Heart right ventricle (tissue), 16 donors: ENCODE measurements at places on chromosomes 7 and 10. TPM values are rescaled to one million over a fixed set of nuclear protein-coding genes. Genes with fewer than 3 reads are reported as not detected.

GRCh38 chr7:104983076-104983577, 30.9 kb upstream of the KMT2E start:
- no peak for DNase-seq

The C10orf88 gene
- 6.8 TPM for total RNA-seq

DNA sequence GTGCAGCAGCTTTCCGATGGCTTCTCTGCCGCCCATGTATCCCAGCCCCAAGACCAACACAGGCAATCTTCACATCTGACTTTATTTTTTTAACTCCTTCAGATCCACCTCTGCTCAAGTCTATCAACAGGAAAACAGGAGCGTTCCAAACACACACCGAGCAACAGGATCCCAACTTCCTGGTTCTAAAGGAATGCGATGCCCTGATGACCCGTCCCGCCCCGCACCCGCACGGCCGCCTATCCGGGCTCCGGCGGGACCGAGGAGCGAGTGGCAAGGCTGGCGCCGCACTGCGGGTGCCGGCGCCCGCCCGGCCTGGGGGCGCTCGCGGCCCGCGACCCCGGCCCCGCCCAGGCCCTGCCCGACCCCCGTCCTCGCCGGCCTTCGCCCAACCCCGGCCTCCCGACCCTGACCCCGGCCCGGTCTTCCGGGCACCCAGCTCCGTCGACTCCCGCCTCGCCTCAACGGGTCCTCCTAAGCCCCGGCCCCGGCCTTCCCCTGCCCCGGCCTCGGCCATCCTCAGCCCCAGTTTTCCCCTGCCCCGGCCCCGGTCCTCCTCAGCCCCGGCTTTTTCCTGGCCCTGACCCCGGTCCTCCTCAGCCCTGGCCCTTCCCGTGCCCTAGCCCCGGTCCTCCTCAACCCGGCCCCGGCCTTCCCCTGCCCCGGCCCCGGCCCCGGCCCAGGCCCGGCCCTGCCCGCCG, 730 bp downstream of the LARP4B start:
- peak; percentile 31 for DNase-seq

GRCh38 chr7:91109200-91109599, 155.0 kb upstream of the FZD1 start:
- DNase-seq, result no peak

The C10orf62 gene
- total RNA-seq, result 0.30 TPM

DNA sequence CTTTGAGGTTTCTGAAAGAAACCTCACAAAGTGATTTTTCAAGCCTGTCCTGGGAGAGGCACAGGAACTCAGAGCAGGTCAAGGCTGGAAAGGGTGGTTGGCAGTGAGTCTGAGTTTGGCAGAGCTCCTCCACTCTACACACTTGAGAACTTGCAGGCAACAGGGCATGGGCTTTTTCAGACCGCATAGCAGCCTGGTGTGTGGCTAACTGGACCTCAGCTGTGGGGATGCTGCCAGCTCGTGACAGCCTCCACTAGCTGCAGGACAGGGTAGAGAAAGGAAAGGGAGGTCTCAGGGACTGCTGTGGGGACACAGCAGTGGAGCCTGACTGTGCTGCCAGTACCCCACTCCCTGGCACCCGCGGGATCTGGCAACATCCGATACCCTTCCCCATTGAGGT, 2.6 kb downstream of the CDHR1 start:
- DNase-seq, result peak; percentile 68

GRCh38 chr7:116661865-116662264, 10.1 kb upstream of the MET start:
- DNase-seq, result no peak

- no peak for DNase-seq
These were observed 98.4 kb upstream of the FAM3C start for GRCh38 chr7:121494516-121494915.

DNA sequence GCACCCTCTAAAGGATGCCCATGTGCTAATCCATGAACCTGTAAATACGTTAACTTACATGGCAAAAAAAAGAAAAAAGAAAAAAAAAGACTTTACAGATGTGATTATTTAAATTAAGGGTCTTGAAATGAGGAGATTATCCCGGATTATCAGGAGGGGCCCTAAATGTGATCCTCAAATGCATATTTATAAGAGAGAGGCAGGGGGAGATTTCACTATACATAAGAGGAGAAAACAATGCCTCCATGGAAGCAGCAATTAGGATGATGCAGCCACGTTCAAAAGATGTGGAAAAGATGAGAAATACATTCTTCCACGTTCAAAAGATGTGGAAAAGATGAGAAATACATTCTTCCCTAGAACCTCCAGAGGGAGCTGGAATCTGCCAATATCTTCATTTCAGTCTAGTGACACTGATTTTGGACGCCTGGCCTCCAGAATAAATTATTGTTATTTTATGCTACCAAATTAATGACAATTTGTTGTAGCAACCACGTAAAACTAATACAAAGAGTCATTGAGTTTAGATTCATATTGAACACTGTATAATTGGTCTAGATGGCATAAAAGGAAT, 328.4 kb upstream of the GNAI1 start:
- no peak for DNase-seq

GRCh38 chr10:100238429-100238828, 9.0 kb upstream of the CHUK start:
- DNase-seq, result no peak

The SPDYE3 gene
- total RNA-seq, result not detected

GRCh38 chr10:18620856-18621255, 30.5 kb downstream of the NSUN6 start:
- no peak for DNase-seq

The PSMC2 gene
- 126 TPM for total RNA-seq

GRCh38 chr7:17299483-17299991, 1.1 kb downstream of the AHR start:
- DNase-seq, result no peak

The HMX3 gene
- not detected for total RNA-seq
